Activated gamma-delta T cell treated with anti-CD3 and anti-CD28 coated beads, Interleukin-2, amount 50 U/mL, for 16 hours (primary cell): ENCODE measurements at places on chromosomes 2 and 18.
A peak's percentile ranks its signal among the peaks of the same experiment; 100 is the strongest.

GRCh38 chr2:156652691-156653090, 216.5 kb downstream of the GPD2 start:
- DNase-seq: no peak

DNA sequence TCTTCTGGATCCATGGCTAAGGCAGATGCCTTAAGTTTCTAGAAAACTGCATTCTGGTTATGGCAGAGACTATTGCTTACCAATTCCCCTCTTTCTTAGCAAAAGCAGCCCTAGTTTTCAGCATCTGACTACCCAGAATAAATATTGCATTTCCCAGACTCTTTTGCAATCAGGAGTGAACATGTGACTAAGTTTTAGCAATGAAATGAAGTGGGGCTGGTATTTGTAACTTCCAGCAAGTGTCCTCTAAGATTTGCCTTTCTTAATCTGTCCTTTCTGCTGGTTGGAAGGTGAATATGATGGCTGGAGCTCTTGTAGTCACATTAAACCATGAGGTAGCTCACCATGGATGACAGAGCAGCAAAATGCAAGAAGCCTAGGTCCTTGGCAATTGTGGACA, 132.9 kb upstream of the PKDCC start:
- no peak for DNase-seq

DNA sequence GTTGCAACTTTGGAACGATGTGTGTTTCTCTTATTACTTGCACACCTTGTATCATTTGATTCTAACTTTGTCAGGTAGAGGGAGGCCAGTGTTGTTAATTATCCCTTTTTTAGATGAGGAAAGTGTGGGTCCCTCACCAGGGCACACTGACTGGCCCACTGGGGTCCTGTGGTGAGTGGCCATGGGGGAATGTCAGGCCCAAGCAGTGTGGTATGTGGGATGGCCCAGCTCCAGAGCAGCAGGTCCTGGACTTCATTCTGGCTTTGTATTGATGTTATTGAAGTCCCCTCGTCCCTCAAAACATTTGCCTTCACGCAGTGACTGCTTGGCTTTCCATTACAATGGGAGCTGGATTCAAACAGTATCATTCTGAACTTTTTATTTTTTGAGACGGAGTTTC, 11.7 kb downstream of the NCK2 start:
- DNase-seq: no peak

DNA sequence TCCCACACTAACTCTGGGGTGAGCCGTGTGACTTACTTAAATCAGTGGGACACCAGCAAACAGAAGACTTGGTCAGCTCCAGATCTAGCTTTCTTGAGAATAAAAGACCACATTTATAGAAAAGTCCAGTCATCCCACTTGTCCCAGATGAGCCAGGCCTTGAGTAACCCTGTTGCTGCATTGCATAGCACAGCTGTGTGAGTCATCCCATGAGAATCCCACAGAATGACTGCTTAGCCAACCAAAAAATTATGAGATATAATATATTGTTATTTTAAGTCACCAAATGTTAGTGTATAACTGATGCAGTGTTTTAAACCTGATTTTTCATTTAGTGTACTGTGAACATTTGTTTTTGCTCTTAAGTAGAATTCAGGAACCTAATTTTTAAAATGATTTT, 94.2 kb upstream of the FSHR start:
- no peak for DNase-seq

- no peak for DNase-seq
Measured at GRCh38 chr18:36543991-36544725, 246.6 kb downstream of the FHOD3 start.

GRCh38 chr2:44107974-44108373, 60.7 kb upstream of the PPM1B start:
- no peak for DNase-seq

GRCh38 chr2:8355102-8355859, 326.6 kb upstream of the ID2 start:
- no peak for DNase-seq

GRCh38 chr2:10079870-10080535, at the start of gene CYS1:
Gene CYS1, minus strand, starts transcription at chr2:10080411. Its CDS starts 188 bp downstream, at chr2:10080223.
- DNase-seq: no peak

- DNase-seq: no peak
Measured at GRCh38 chr18:13229001-13229671, 10.6 kb downstream of the LDLRAD4 start.

GRCh38 chr2:205785507-205786260, 103.4 kb downstream of the NRP2 start:
- no peak for DNase-seq

DNA sequence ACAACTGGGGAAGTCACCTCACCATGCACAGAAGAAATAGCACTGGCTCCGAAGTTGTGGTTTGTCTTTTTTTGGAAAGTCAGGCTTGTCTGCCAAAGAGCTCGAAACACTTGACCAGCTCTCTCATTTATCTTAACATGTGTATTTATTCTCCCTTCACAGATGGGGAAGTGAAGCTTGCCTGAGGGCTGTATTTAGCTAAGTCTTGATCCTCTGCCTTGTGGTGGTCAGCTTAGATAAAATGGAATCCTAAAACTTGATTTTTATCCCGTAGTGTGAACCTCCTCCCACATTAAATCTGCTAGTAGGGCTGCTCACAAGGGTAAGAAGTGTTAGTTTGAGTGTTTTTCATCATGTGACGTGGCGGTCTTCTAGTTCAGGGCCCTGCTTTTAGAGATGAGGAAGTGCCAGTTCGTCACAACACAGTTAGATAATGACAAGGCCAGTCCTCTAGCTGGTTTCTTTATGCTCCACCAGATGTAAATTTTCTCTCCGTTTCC, 89.7 kb downstream of the TMEM247 start:
- DNase-seq: no peak

- DNase-seq: no peak
Measured at GRCh38 chr18:24603151-24603550, 142.7 kb downstream of the HRH4 start.

DNA sequence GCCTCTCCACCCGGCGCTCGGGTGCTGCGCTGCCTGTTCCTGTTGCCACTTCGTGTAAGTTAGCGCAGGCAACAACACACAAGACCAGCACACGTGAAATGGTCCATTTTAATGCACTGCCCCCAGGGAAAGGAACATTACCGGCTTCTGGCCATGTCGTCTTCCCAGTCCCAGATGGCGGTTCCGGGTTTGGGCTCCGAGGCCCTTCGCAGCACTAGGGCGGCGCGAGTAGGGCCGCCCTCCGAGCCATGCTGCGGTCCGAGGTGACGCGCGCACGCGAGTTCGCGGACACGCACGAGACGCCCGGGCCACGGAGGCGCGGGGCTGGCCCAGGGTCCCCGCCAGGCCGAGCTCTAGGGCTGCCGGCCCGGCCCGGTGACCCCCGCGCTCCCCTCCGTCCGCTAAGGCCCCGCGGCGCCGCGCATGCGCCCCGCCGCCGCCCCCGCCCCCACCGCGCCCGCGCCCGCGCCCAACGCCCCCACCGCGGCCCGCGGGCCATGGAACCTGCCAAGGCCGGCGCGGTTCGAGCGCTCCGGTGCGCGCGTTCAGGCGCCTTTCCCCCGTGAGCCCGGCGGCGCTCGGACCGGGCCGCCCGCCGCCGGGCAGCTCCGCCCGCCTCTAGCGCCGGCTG, 367 bp upstream of the ZNF236 start:
- DNase-seq: peak; percentile 43

DNA sequence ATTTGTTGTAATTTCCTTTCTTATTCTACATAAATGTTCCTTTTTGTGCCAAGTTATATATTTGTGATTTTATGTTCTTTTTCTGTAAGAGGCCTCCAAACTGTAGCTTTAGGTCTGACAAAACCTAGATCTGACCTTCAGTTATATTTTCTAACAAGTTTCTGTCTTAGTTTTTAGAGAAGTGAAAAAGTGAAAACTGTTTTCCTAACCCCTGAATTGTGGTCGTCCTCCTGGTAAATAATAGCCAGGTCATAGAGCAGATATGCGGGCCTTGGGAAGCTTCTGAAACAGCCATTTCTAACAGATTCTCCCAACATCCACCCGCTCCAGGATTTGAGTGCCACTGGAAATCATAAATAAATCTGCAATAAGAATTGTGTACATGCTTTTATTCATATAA, 398.4 kb upstream of the CWC22 start:
- no peak for DNase-seq

GRCh38 chr18:13522861-13523660, 203.3 kb downstream of the FAM210A start:
- DNase-seq: no peak

- no peak for DNase-seq
Measured at GRCh38 chr2:237074211-237074993, 11.3 kb upstream of the COPS8 start.

- DNase-seq: no peak
Measured at GRCh38 chr18:73147590-73147989, 279.8 kb upstream of the NETO1 start.

GRCh38 chr18:40925071-40925541, 1029.9 kb upstream of the PIK3C3 start:
- no peak for DNase-seq

DNA sequence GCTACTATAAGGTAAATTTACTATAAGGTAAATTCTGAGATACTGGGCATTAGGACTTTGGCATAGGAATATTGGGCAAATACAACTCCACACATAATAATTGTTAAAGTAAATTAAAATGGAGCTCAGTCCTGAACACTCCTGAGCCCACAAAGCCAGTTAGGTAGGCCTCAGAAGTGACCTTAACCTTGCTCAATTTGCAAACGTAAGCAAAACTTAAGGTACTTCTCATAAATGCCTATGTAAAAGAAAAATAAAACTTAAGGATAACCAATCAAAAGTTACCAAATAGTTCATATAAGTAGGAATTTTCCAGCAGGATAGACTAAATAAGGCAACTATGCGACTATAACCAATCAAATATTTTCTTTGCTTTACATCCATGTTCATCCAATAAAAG, 197.7 kb downstream of the MC4R start:
- DNase-seq: no peak

- no peak for DNase-seq
Measured at GRCh38 chr2:225037415-225038230, 4.6 kb downstream of the DOCK10 start.

GRCh38 chr2:200756618-200757321, 54.9 kb upstream of the BZW1 start:
- no peak for DNase-seq

DNA sequence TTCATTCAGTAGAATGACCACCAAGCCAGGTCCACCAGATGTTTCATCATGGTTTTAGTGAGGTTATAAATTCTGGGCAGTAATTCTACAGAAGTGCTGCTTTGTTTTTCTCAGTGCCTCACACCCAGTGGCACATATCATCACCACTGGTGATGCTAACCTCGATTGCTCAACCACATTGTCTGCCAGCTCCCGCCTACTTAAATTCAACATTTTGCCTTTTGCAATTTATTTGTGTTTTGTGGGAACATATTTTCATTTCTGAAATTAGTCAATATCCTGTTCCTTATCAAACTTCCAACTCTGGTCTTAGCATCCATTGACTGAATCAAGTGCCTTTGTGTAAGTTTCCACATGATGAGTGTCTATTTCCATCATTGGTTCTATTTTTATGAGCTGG, 62.3 kb upstream of the TMEM178A start:
- no peak for DNase-seq

GRCh38 chr18:55790296-55790695, 202.3 kb upstream of the TCF4 start:
- DNase-seq: no peak

DNA sequence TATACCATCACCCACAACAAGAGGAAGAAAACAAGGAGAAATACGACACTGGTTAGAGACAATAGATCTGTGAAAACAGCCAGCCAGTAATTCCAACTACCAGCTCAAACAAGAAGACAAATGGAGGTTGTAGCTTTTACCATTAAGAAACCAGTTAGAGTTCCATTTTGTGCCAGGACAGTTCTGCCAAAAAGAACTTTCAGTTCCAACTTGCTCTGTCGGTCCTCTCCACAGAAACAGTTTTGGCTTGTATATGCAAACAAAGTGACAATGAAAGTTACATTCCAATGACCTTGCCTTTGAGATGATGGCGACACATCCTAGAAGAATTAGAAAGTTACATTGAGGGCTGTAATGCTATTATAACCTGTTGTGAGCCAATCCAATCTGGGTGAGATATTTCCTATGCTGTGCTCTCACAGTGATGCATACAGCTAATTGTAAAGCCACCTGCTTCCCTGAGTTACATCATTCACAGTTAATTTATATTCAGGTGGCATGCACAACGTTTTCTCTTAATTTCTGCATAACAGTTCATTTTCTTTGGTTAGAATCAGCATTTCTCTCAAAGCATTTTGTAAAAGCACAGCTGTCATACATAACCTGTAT, 1378.4 kb upstream of the PIK3C3 start:
- no peak for DNase-seq

DNA sequence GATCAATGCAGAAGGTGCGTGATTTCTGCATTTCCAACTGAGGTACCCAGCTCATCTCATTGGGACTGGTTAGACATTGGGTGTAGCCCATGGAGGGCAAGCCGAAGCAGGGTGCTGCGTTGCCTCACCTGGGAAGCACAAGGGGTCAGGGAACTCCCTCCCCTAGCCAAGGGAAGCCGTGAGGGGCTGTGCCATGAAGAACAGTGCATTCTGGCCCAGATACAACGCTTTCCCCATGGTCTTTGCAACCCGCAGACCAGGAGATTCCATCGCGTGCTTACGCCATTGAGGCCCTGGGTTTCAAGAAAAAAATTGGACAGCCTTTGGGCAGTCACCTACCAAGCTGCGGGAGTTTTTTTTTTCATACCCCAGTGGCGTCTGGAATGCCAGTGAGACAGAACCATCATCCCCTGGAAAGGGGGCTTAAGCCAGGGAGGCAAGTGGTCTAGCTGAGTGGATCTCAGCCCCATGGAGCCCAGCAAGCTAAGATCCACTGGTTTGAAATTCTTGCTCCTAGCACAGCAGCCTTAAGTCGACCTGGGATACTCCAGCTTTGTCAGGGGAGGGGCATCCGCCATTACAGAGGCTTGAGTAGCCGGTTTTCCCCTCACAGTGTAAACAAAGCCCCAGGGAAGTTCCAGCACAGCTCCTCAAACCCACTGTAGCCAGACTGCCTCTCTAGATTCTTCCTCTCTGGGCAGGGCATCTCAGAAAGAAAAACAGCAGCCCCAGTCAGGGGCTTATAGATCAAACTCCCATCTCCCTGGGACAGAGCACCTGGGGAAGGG, 21.7 kb downstream of the TFPI start:
- no peak for DNase-seq

DNA sequence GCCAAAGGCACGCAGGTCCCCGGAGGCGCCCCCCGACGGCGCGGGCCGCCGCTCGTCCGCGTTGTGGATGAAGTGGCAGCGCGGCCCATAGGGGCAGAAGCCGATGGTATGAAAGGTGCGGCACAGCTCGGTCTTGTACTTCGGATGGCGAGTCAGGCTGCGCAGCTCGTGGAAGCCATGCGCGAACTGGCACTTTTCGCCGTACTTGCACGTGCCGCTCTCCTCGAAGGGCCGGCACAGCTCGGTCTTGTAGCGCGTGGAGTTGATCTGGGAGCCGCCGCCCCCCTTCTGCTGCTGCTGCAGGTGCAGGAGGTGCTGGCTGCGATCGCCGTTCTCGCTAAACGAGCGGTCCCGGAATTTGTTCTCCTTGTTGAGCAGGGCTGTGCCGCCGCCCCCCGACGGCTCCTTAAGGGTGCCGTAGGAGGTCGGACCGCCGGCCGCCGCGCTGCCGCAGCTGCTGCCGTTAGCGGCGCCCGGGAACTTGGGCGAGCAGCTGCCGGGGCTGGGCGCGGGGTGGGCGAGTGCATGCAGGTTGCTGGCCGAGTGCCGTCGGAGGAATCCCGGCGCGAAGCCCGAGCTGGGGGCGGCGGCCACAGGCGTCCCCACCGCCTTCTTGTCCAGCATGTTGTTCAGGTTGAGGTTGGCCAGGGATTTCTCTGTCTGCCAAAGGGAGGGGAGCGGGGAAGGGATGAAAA, 1.2 kb downstream of the ZFP36L2 start:
- DNase-seq: peak; percentile 44
